ENCODE measurements at places on chromosomes 2 and 18.

- no peak for DNase-seq
Measured at GRCh38 chr2:23703583-23704385, 223.1 kb downstream of the ATAD2B start.

DNA sequence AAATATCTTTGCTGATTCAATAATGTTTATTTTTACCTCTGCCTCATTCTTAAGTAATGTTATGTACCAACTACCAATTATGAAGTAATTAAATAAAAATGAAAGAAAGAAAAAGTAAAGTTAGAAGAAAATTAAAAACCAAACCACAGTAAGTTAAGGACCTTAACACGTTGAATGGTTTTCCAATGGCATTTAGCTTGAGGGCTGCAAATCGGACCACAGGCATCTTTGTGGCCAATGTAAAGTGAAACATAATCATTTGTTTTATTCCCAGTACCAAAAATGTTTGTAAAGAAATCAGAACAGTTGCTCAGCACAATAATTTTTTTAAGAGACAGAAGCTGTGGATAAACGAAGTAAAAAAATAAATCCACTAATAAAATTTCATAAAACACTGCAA lies 1455.5 kb upstream of the ZEB2 start:
- DNase-seq = no peak

GRCh38 chr2:65353927-65354326 lies 78.5 kb downstream of the SPRED2 start:
- DNase-seq = no peak

GRCh38 chr18:10100941-10101701 lies 187.3 kb downstream of the VAPA start:
- DNase-seq = no peak

GRCh38 chr2:132496555-132496954 lies 80.0 kb downstream of the GPR39 start:
- no peak for DNase-seq

DNA sequence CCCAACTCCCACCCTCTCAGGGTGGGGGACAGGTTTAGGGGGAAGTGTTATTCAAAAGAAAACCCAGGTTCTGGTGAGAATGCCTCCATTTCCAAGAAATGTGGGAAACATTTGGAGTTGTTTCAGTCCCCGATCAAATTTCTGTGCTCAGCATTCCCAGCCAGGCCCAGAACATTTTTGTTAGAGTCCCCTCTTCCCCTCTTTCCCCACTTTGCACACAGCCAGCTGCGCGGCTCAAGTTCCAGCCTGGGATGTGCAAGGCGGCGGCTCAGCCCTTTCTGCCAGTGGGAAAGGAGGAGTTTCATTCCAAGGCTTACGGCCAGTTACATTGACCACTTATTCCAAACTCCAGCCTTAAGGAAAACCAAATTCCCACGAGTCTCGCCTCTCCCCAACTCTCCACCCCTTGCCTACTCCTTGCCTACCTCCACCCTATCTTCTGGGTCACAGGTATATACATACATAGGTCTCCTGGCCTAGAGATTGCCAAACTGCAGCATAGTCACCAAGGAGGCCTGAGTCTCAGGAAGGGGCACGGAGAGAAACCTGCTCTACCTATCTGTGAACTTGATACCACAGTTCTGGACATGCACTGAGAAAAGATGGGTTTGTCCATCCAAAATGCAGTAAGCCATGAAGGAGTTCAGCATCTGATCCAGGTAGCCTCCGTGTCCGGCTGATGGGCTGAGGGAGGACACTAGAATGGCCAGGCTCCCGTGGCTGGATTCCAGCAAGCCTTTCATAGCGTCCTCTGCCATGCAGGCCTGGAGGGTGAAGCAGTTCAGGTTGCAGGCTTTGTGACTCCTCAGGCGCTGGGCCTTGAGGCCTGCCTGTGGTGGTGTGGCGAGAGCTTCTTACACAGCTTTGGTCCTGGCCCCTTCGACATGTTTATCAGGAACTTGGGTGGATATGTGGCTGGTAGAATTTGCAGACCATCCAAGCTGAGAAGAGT lies 154.5 kb downstream of the ZFP36L2 start:
- DNase-seq = no peak

DNA sequence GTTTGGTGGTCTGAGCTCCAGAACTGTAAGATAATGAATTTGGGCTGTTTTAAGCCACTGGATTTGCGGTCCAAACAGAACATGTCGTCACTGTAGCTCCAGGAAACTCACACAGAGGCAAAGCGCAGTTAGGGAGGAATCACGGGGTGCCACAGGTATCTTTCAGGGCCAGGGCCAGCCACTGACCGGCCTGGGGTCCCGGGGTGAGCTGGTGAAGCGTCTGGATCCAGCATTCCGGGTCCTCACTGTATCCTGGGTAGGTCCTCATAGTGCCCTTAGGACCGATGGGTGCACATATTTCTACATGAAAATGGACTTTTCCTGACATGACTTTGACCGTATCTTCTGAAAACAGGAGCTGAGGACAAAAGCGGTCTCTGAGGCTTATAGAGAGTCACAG lies 196.0 kb upstream of the HDAC4 start:
- no peak for DNase-seq

DNA sequence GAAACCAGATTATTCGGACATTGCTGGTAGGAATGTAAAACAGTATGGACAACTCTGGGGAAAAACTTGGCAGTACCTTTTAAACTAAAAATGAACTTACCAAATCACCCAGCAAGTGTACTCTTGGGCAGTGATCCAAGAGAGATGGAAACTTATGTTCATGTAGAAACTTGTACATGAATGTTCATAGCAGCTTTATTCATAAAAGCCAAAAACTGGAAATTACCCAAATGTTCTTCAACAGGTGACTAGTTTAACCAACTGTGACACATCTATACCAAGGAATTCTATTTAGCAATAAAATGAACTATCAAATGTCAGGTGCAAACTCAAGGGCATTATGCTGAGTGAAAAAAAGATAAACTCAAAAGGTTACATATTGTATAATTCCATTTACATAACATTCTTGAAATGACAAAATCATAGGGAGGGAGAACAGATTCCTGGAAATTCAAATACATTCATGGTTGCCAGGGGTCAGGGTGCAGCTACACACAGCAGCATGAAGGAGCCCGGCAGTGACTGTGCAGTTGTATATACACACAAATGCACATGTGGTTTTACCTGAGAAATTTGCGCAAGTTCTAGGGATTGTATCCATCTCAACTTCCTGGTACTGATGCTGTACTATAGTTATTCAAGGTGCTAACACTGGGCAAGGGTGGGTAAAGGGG lies 3.5 kb upstream of the RNU4ATAC start:
- peak; percentile 14 for DNase-seq

GRCh38 chr2:181054843-181055242 lies 74.4 kb downstream of the UBE2E3 start:
- DNase-seq = no peak

DNA sequence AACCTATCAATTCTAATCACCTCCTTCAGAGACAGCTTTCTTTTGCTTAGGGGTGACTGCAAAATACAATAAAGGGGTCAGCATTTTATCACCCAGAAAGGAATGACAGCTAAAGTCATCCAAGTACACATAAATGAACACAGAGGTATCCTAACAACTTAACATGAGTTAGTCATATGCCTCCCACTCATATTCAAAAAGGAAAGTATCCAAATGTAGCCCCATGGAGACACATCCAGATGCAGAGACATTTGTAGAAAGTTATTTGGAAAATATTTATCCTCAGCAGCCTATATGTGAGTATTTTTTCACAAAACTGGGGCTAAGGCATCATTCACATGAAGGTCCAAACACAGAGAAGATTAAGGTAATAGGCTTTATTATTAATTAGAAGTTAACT lies 1579.7 kb upstream of the SLC39A10 start:
- DNase-seq = no peak

GRCh38 chr2:21233194-21233593 lies 109.4 kb downstream of the TDRD15 start:
- no peak for DNase-seq

- DNase-seq = no peak
Measured at GRCh38 chr2:97730245-97730644, 16.9 kb downstream of the ZAP70 start.

- no peak for DNase-seq
Measured at GRCh38 chr2:25173719-25174118, 5.3 kb upstream of the POMC start.
